ENCODE measurements at places on chromosomes 6 and 20.

GRCh38 chr6:47007657-47008396 lies 34.3 kb downstream of the ADGRF1 start:
- DNase-seq = no peak

- DNase-seq = no peak
These were observed 3.8 kb upstream of the LPA start for GRCh38 chr6:160667639-160668481.

DNA sequence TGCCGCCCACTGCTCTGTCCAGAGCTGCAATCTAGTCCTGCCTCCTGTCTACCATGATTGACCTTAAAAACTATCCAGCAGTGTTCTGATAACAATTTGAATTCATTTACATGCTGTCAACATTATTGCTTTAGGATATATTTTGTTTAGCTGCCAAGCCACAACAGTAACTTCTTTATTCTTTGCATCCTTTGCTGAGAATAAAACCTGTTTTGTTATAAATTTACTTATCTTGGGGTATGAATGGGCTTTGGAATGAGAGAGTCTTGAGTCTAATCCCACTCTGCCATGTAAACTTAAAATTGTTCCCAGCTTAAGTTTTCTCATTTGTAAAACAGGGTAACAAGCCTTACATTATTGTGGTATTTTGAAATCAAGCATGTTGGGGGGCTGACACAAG lies 116.4 kb downstream of the FLRT3 start:
- DNase-seq = no peak

DNA sequence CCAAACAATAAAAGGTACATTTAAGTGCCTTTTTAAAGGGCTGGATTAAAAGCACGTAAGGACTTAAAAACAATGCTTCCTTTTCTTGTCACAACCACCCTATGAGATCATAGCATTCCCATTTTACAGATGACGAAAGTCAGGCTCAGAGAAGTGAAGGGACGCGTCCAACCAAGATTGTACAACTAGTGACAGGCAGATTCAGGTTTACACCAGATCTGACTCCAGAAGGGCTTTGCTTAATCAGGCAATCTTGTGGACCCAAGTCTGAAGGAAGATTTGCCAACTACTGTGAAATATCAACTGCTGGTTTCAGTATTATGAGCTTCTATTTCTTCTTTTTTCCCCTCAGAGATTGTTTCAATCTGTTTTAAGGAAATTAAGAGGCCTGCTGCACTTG lies 877 bp downstream of the ENPP4 start:
- no peak for DNase-seq

DNA sequence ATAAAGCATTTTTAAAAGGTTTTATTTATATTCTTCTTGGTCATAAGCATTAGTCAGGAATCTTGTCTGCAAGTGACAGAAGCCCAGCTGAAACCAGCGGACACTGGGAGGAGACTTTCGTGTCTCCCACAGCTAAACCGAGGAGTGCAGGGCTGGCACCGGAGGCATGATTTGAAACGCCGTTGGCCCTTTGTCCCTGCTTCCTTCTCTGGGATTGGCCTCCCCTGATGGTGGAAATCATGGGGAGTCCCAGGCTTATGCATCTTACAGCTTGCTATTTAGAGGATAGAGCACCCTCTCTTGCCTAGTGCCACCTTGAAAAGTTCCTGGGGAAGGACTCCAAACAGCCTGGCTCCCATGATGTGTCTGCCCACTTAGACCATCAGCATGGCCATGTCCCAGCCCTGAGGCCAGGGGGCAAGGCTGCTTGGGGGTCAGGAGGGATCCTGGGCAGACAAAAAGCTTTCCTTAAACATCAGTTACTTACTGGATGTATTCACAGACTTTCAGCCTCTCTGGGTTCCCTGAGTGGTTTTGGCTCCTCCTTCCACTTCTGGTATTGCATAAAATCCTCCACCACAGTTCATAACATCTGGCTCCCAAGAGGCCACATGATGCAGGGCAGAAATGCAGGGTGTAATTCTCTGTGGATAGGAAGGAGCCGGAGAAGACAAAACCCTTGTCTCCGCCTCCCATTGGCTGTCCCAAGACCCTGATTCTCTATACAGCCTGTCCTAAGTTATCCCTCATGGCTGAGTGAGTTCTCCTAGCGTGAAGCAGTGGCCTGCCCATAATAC lies 49.3 kb upstream of the INSM1 start:
- DNase-seq = no peak

Measured in nucleus accumbens (tissue), 56 donors.